ENCODE measurements at places on chromosomes 6 and 20.
A peak's percentile ranks its signal among the peaks of the same experiment; 100 is the strongest.

- DNase-seq: no peak
Observed at GRCh38 chr6:87053312-87053711, 41.6 kb downstream of the CGA start.

- DNase-seq: no peak
Observed at GRCh38 chr20:37516811-37517750, 4.0 kb upstream of the NNAT start.

DNA sequence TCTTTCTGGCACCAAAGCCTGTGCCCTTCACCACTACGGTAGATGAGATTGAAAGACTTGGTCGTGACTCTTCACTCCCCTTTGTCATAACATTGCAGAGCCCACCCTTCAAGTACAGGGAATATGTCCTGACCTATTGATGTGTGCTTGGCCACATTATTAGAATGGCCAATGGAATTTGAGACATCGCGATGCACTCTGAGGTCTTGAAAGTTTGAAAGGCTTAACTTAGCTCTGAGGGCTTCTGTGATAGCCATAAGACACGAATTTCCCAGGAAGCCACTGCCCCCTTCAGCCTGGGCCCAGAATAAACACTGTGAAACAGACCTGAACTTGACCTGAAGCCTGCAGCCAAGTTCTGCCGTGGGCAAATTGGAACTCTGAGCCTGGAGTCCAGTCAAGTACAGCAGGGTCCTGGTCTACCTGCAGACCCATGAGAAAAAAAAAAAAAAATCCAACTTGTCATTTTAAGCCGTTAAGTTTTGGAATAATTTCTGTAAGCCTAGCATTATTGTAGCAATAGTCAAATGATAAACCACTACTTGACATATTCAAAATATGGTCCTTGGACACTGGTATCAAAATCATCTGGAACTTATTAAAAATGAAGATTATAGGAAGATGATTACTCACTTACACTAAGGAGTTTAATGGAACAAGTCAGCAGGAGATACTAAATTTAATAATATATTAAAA, 36.9 kb upstream of the TRAF3IP2 start:
- peak; percentile 45 for DNase-seq

DNA sequence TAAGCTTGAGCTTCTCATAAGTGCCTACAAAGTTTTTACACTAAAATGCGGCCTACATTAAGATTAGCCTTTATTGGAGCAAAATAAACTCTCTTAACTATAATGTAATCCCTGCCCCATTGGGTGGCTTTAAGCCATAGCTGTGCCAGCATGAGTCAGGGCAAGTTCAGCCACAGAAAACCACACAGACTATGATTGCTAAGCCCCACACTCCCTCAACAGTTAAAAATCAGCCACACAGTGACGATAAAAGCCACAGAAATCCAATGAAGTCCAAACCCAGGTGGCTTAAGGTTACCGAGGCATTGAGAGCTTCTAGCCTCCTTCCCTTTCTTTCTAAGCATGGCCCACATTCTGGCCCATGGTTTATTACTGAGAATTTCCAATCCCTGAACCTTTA, 61.6 kb downstream of the GRM1 start:
- DNase-seq: no peak
